MM.1S (cell line): ENCODE measurements at places on chromosomes 1 and 21.

GRCh38 chr1:243253211-243253925 lies 1.7 kb downstream of the CEP170 start:
- no peak for DNase-seq

- DNase-seq, result no peak
Observed at GRCh38 chr1:3863231-3863935, 6.1 kb downstream of the DFFB start.

GRCh38 chr1:41003127-41003639 lies 18.3 kb downstream of the SLFNL1 start:
- no peak for DNase-seq

DNA sequence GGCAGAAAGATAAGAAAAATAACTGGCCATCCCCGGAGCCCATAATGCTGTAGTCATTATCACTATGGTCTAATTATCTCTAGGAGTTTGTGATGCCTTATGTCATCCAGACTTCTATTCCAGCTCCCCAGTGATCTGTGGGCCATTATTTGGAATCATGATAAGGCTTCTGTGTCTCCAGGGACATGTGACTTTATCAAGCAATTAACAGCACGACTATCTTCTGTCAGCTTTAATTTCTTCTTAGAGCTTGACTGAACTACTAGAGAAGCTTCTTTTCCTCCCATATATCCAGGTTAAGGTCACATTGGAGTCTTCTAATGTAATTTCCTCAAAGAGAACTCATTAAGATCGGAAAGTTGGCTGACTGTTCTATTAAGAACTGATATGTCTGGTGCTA lies 100.4 kb downstream of the LHX8 start:
- no peak for DNase-seq

DNA sequence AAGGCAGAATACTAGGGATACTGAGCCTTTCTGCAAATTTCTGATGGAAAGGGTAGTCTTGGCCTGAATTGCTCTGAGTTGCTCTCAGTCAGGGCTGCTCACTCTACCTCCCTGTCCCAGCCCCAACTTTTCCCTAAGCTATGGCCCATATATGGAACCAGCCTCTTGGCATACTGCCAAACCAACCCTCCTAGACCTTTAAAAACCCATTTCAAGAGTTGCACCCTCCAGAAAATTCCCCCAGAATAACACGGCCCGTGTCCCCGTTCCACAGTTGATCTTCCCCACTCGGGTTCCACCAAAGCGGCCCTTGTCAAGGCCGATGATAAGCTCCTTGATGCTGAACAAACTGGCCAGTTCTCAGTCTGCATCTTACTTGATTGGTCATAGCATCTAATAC lies 25.4 kb downstream of the SYT6 start:
- no peak for DNase-seq

GRCh38 chr1:161074676-161075368 lies 5.1 kb upstream of the ARHGAP30 start:
- no peak for DNase-seq
